ENCODE measurements at places on chromosomes 2 and 18. TPM values are rescaled to one million over a fixed set of nuclear protein-coding genes. Genes with fewer than 3 reads are reported as not detected.

Gene DYNAP
- polyA plus RNA-seq: 0.08 TPM

Gene NAT8
- polyA plus RNA-seq: 1.5 TPM

Gene OSBPL6
- 17.5 TPM for polyA plus RNA-seq

Gene FN1
- polyA plus RNA-seq: 281 TPM

Gene PCARE
- not detected for polyA plus RNA-seq

Gene OXER1
- polyA plus RNA-seq: 2.7 TPM

Gene PARD6G
- 17.6 TPM for polyA plus RNA-seq

Gene BMP10
- polyA plus RNA-seq: not detected

Gene DES
- 8.8 TPM for polyA plus RNA-seq

Gene CIAO1
- polyA plus RNA-seq: 74.5 TPM

Gene RAB6D
- polyA plus RNA-seq: 9.0 TPM

Gene PPP1R7
- 101 TPM for polyA plus RNA-seq

Gene ALPG
- 0.09 TPM for polyA plus RNA-seq

Gene SLC9A4
- polyA plus RNA-seq: 0.12 TPM

Gene RAB27B
- polyA plus RNA-seq: 23.1 TPM

Gene IL1RL1
- polyA plus RNA-seq: not detected

Gene PUM2
- 72.5 TPM for polyA plus RNA-seq

Gene PROKR1
- 4.8 TPM for polyA plus RNA-seq

Gene TFCP2L1
- polyA plus RNA-seq: 0.89 TPM

Gene NPAS2
- polyA plus RNA-seq: 24.6 TPM

Gene CAVIN2
- 10.1 TPM for polyA plus RNA-seq

Gene DUSP11
- polyA plus RNA-seq: 18.9 TPM

Gene ARHGAP25
- 3.9 TPM for polyA plus RNA-seq

Measured in spinal cord (tissue), 10 donors.